ENCODE measurements at places on chromosomes 4 and X.
A peak's percentile ranks its signal among the peaks of the same experiment; 100 is the strongest.

DNA sequence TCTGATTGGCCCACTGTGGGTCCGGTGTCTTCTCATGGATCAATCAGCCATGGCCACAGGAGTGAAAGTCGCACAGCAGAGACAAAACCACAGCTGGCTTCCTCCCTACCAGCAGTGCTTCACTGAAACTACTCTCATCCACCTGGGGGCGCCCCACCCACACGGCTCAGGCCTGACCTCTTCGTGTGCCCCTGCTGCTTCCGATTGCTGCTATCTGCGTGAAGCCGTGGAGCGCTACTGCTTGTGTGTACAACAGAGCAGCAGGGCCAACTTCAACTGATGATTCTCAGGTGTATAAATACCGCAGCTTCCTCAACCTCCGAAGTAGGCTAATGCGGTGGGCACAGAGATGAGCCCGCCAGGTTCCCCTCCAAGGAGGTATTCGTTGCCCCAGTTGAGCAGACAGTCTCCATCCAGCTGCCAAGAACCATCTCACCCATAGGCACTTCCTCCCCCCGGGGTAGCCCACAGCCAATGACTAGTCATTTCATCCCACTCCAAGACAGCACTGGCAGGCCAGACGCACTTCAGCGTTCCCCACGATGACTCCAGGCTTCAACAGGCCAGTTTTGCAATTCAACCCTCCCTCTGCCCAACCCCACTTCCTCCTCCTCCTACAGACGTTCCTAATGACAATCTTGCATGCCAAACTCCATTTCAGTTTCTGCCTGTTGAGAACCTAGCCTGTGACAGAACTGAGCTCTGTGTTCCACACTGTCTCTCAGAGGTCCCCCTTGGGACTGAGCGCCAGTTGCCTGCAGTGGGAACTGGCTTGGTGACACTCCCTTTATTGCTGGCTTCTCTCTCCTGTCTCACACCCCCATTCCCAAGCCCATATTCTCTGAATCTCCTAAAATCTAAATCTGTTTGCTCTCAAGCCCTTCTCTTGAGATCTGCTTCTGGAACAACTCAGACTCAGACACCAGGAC, 41.3 kb upstream of the ATP6AP2 start:
- DNase-seq = no peak

- no peak for DNase-seq
Observed at GRCh38 chr4:95142932-95143331, 385.2 kb downstream of the BMPR1B start.

DNA sequence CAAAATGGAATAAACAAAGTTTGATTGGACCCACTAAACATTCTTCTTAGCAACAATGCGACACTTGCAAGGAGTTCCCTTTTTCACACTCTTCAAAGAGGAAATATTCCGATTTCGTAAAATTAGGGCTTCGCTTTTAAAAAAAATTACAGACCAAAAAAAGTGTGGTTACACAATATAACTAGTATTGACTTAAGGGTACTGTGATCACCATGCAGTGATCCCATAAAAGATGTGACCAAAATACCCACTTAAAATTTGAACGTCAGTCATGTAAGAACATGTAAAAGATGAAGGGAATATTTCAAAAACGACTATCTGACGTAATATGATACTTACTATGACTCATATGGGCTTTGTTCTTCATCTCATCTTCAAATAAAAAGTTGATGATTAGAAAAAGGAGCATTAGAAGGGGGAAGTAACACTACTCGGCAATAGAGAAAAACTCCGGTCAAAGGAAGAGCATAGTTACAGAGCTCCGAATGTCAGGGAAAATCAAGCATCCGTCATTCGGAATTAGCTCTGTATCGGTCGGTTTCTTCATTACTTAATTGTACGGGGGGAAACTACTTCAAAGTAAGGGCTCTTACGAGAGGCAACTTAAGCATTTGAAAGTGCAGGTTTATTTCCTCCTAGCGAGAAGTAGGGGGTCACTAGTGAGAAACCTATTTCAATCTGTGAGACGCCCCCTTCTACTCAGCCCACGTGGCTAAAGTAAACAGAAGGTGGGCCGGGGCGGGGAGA, 1.3 kb upstream of the TET2 start:
- DNase-seq = no peak

DNA sequence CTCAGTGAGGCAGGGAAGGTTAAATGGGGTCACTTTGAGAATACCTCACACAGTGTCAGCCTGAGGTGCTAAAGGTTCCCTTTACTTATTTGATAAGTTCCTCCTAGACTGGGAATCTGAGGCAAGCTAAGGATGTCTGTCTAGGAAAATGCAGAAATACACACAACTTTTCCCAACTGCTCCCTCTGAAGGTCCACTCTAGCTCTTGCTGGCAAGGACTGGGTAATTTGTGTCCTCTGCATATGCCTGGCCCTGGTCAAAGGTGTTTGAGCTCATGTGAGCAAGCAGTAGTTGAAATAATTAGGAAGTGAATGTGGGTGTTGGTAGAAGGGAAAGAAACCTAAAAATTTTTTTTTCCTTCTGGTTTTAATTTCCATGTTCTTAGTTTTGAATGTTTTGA, 21.3 kb downstream of the TXLNG start:
- peak; percentile 52 for DNase-seq

DNA sequence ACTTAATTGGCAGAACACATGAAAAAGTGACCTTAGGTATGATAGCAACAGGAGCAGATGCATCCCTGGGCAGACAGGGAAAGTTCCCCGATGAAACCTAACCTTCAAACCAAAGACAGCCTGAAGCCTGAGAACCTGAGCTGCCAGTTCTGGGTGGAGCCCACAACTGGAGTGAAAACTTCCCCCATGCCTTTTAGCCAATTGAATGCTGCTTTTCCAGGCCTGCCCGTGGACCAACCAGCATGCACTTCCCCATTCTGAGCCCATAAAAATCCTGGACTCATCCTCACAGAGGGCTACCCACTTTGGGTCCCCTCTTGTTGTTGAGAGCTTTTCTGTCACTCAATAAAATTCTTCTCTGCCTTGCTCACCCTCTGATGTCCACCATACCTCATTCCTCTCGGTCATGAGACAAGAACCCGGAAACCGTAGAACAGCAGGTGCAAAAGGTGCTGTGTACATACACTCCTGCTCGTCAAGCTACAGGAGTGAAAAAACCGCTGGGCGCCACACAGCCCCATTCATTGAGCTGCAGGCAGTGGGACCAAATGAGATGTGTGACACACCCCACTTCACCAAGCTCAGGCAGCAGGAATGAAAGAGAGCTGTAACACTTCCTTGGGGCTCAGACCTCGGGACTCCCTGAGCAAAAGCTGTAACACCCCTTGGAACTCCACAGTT, 13.9 kb upstream of the SLC7A11 start:
- DNase-seq = no peak

DNA sequence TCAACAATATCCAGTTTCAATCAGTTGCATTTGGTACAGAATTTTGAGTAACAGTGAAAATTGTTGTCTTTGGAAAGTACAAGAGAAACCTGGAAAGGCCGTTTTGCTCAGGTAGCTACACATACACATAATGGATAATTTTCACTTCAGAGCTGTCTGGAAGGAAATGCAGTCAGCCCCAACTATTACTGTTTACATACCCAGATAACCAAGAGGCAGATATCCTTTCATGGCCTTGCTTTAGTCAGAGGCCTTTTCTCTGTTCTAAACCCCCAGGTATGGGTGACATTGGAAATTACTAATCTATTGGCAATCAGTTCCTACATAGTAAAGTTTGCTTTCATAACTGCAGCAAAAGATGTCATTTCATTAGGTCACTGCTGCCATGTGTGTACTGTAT, 244.9 kb upstream of the EMCN start:
- no peak for DNase-seq

DNA sequence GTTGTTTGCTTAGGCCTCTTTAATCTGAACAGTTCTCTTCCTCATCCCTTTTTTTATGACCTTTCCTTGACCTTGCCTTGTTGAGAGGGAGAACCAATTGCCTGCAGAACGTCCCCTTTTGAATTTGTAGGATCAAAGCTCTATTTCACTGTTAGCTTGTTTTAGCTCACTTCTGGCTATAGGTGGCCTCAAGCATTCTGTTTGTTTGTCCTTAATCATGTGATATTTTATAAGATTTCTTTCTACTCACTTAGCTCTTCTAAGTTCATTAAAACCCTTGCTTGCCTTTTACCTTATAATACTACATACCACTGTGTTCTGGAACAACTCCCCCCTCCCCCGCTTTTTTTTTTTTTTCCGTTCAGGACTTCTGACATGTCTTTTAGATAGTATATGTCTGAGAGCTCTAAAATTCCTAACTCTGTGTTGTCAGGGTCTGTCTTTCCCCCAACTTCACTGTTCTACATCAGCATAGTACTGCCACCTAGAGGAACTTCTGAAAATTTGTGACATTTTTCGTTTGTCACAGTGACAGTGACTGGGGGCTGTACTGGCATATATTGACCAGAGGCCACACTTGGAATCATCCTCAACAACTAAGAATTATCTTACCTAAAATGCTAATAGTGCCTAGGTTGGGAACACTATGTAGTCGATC, 128.5 kb downstream of the LARP7 start:
- peak; percentile 51 for DNase-seq

DNA sequence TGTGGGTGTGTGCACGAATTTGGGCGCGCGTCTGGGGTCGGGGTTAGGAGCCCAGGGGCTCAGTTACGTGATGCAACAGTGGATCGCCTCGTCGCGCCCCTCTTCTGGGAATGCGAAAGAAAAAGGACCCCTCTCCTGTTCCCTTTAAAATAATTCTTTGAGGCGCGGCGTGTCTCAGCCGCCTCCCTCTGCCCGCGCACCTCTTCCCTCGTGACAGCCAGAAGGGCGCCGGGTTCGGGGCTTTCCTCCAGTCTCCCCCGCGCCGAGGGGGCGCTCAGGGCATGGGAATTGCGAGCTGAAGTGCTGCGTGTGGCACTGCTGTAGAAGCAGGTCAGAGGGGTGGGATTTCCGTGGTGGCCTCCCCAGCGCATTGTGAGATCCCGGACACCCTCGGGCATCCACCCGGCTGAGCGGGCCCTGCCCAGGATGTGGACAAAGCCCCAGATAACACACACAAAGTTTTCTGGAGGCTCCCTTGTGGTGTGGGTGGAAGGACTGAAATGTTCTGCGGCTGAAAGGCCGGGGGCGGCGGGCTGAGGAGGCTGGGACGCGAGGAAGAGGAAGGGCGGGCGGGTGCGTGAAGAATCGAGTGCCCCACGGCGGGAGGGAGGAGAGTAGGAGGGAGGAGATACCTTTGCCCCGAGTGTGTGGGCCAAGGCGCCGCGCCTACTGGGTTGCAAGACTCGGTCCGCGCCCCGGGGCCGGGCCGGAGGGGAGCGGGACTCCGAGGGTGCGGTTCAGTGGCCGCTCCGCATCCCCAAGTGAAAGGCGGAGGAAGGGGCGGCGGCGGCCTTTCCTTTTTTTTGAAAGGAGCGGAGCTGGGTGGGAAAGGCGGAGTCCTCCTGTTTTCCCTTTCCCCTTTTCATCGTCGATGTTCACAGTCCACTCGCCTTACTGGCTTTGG, 752 bp downstream of the SEPTIN11 start:
- DNase-seq = peak; percentile 80

DNA sequence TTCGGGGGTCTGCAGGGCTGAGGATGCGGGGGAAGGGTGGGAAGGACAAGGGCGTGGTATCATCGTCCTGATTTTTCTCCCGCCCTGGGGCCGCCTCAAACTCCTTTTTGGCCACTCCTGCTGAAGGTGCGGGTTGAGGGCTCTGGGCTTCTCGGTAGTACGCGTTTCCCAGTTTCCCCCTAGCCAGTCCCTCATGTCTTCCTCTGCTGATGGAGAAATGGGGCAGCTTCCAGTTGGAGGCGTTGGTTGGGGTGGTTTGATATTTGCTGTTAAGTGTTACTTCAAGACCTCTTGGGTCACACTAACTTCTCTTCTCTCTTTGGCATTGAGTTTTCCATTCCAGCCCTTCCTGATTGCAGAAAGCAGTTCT, 482 bp downstream of the GSTCD start:
- DNase-seq = peak; percentile 74

DNA sequence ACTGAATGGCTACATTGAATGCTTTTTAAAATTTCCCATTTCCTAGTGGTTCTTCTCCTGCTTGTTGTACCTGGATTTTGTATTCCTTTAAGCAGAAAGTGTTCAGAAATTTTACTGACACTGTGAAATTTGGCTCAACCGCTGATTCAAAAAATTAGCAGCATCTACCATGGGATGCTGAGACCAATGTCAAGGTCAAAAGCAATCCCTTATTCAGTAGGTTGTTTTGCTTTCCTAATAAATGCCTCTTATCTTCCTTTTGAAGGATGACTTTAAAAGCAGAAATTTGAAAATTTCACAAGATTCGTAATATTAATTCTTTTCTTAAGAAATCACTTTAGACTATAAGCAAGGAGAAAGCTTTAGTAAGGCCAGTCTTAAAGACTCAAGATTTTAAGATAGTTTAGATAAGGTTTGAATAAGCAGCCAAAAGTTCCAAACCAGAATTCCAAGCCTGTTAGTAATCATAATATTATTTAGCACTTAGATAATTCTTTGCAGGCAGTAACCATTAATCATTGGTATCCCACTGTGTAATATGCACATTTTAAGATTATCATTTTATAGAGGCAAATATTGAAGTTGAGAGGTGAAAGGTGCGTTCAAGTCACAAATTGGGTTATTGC, 508.8 kb downstream of the ANKRD50 start:
- DNase-seq = no peak

DNA sequence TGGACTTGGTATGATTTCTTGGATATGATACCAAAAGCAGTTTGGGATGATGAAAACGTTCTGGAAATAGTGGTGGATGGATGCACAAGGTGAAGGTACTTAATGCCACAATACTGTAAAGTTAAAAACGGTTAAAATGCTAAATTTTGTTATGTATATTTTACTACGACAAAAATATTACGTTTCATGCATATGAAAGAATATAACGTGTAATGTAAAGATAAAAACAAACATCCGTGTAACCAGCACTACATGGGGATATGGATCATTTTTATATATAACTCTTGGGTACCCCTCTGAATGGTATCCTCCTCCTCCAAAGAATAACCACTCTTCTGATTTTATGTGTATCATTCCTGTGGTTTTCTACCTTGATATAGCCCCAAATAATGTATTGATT, 862 bp upstream of the CENPU start:
- DNase-seq = peak; percentile 66

- DNase-seq = no peak
Observed at GRCh38 chrX:137362583-137362982, 203.3 kb upstream of the ZIC3 start.

- DNase-seq = peak; percentile 27
Observed at GRCh38 chr4:174318829-174319764, 35.4 kb downstream of the CEP44 start.

- DNase-seq = no peak
Observed at GRCh38 chr4:169993531-169993930, 32.7 kb downstream of the MFAP3L start.

DNA sequence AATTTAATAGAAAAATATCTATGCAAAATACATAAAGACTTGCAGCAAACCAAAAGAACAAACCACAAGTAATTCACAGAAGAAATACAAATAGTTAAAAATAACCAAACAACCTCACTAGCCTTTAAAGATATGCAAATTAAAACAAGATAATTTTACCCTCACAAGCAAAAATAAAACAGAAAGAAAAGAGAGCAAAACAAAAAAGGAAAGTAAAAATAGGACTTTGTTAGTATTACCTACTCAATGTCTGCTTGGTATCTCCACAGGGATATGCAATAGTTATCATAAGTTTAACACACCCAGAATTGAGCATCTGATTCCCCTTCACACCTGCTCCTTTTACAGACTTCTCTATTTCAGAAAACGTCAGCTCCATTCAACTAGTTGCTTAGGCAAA, 737.5 kb upstream of the MAGEB2 start:
- DNase-seq = no peak

- peak; percentile 54 for DNase-seq
Observed at GRCh38 chr4:39526765-39527295, 409 bp downstream of the UGDH start.

GRCh38 chrX:43633081-43633480, 23.0 kb upstream of the MAOA start:
- no peak for DNase-seq
